Left ventricle myocardium inferior (tissue), 1 donor: ENCODE measurements at places on chromosomes 16 and 17.

DNA sequence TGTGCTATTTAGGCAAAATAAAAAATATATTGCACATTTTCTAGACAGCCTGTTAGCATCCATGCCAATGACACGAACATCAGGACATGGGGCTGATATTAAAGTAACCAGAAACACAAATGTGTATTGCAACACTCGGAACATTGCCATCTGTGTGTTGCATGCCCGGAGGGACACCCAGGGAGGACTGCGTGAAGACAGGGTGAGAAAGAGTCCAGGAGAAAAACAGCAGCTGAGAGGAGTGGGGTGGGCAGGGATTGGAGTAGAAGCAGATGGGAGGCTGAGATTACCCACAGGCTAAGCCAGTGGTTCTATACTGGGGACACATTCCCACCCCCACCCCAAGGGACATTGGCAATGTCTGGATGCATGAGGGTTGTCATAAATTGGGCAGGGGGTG lies 114.8 kb downstream of the GRIN2A start:
- DNase-seq: no peak

GRCh38 chr16:4140652-4141051 lies 24.4 kb upstream of the ADCY9 start:
- no peak for DNase-seq

DNA sequence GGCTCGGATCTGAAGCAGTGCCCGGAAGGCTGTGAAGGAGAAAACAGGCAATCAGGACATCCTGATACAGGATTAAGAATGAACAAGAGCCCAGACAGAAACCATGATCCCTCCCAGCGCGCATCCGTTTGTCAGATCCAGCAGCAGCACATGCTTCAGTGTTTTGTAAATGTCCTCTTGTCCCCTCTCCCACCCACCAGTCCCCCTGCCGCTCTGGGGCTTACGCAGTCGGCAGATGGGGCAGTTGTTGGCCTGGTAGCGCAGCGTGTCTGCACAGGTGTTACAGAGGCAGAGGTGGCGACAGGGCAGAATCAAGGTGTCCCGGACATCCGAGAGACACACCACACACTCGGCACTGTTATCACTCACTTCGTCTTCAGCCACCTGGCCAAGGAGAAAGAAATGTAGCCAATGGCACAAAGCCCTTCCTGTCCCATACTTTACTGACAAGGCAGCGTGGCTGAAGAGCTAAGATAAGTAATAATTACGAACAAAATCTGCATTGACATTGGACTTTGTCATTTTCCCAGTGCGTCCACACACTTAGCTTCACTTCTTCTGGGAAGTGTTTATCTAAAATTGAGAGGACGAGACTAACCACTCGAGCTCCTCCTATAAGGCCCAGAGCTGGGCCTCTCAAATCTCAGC lies 20.7 kb upstream of the FOXJ1 start:
- DNase-seq: no peak

DNA sequence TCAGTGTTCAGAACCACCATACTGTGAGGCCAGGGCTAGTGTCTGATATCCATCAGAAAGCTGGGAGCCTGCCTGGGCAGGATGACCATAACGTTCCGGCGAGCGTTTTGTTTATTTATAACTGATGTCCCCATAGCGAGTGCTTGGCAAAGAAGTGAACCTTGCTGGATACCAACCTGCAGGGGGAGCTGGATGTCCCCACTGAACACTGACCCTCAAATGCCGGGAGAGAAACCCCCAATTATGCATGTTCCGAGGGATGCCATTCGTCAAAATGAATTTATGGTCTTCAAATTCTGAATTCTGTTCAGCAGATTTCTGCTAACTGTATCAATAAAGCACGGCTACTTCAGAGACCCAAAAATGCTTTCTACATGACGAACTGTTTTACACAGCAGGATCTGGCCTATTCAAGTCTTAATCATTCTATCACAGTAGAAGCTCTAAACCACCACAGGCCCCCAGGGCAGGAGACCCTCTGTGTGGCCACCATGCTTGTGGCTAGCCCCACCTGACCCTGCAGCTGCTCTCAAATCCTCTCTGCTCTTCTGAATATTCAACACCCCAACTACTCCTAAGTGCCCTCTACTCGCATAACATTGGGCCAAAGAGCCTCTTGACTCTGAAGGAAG lies 15.2 kb downstream of the MED24 start:
- DNase-seq: peak; percentile 71

DNA sequence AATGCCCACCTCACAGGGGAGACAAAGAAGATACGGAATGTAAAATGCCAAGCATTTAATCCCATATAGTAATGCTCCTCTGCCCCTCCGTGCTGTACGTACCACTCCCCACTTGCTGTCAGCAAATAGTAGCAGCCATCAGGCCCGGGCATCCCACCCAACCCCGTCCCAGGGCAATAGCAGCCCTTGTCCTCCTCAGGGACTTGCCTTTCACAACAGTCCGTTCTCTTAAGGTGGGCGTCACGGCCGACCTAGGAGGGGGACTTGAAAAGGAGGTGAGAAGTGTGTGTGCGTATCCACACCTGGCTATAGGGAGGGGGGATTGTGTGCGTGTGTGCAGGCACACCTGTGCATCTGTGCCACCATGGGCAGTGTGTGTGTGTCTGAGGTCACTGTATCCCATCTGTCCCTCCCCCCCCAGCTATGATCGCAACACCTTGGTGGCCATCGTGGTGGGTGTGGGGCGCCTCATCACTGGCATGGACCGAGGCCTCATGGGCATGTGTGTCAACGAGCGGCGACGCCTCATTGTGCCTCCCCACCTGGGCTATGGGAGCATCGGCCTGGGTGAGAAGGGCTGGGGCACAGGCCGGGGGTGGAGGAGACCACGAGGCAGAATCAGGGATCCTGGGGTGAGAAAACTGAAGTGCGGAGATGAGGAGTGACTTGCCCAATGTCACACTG lies 4.0 kb downstream of the FKBP10 start:
- DNase-seq: no peak

GRCh38 chr17:58577696-58578095 lies 63.3 kb upstream of the MTMR4 start:
- DNase-seq: peak; percentile 21

DNA sequence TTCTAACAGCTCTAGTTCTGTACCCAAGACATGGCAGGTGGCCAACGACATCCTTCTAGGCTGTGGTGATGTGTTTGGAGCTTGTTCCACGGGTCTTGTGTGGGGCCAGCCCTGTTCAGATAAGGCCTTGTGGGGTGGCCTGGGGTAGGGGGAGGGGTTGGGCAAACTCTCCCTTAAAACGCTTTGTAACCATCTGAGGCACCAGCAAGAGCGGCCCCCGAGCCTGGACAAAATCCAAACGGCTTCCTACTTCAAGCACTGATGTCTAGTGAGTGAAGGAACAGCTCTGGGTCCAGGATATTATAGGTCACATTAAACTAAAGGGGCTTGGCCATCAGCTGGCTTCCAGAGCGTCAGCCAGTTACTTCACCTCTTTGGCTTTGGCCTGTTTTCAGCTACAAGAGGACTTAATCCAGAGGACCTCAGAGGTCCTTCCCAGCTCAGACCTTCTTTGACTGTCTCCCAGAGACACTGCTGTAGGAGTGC lies 11.9 kb downstream of the SERPINF1 start:
- no peak for DNase-seq

DNA sequence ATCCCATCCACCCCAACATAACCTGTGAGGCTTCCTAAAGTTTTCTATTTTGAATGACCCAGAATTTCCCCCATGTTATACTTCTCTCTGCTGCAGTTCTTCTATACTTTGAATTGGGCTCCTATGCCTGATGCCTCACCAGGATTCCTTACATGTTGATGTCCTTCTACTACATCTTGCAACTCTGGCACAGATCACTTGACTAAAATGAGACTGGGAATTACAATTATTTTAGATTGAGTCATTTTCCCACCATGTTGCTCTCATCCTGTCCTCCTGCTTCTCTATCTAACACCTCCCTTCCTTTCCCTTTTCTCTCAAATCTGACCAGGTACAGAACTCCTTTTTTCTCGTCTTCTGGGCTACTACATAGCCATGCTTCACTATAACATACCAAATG lies 314.0 kb upstream of the KCNJ16 start:
- no peak for DNase-seq

DNA sequence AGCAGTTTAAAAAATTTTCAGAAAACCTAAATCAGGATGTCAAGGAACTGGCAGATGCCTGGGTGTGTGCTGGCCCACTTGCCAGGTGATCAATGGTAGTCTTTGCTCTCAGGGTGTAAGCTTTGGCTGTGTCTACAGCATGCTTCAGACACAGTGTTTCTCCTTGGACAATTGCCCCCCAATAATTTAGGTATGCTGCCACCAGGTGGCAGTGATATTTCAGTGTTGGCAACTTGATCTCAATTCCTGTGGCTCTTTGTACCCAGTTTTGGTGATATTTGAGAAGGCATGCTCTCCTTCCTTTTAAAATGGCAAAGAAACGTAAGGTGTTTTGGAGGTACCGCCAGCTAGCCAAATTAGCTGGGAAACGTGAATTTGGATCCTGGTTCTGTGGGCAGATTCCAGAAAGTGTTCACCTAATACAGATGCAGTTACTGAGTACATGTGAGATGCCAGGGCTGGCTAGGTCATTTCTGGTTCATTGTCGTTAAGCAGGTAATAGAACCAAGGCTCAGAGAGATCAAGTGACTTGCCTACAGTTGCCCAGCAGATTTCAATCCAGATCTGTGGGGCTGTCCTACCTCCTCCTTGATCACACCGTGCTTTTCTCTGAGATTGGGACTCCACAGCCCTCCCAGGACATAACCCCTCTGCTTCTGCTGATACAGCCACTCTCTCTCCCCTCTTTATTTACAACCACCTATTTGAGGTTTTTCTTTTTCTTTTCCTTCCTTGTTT lies 155.6 kb upstream of the PLCG2 start:
- no peak for DNase-seq

DNA sequence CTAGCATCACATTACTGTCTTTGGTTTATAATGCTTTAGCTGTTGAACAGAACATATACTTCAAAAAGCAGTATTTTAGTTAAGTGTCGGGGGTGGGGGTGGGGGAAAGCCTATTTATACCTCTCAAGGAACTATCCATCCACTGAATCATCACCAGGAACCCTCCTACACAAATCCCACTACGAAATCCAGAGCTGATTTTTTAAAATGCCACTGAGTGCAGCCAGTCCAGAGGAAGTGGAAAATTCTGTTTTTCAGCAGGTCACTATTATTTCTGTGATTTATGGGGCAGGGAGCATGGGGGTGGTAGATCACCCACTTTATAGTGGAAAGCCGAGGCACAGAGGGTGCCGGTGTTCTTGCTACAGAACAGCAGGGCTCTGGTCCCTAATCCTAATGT lies 284.1 kb downstream of the SOX9 start:
- no peak for DNase-seq

GRCh38 chr17:7557147-7557764 lies 1.3 kb upstream of the TNFSF13 start:
- DNase-seq: no peak

DNA sequence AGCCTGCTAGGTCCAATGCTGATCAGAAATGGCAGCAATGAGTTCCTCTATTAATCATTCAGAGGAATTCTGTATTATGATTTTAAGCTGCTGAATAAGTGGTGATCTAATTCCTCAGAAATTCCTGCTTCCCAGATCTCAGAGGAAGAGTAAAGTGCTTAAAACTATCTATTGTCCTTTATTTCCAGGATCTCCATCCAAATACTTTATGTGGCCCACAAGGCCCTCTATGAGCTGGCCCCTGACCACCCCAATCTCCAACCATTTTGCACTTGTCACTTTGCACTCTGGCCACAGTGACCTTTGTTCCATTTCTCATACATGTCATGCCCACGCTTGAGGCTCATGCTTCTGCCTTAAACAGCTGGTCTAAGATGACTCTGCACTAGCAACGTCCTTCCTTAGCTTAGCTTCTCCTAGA lies 93.7 kb downstream of the CA10 start:
- no peak for DNase-seq

GRCh38 chr17:64723781-64724180 lies 61.7 kb upstream of the SMURF2 start:
- no peak for DNase-seq

- DNase-seq: no peak
Observed at GRCh38 chr17:41020336-41020735, 6.7 kb downstream of the KRTAP1-5 start.

DNA sequence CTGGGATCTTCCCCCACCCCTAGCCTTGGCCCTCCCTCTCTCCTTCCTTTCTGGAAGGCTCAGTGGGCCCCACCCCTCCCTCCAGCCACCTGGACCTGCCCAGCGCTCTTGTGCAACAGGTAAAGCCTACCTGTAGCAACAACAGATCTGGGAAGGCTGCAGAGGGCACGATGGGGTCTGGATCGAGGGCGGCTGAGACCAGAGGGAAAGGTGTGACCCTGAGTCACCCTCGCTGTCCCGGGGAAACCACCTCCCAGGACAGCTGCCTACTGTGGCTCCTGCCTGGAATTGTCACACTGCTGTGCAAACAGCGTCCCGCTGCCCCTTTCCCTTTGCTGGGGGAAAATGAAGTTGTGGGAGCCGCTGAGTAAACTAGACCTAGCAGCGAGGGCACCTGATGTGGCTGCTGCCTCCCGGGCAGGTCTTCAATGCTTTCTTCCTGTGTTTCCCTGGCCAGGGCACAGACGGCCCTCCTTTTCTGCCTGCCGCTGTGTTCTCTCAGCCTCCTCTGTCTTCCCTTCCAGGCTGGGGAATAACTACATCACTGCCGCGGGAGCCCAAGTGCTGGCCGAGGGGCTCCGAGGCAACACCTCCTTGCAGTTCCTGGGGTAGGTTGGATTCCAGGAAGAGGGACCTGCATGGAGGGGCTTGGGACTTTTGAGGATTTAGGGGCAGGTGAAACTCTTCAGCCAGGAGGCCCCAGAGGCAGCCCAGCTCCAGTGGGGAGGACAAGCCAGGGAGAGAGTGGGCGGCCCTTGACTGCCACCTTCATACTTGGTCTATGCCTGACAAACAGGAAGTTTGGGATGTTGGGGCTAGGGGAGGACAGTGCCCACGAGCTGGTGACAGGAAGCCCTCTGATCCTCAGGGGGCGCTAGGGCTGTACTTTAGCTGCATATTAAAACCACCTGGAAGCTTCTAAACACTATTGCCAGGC lies 22.2 kb upstream of the CYLD start:
- DNase-seq: no peak

DNA sequence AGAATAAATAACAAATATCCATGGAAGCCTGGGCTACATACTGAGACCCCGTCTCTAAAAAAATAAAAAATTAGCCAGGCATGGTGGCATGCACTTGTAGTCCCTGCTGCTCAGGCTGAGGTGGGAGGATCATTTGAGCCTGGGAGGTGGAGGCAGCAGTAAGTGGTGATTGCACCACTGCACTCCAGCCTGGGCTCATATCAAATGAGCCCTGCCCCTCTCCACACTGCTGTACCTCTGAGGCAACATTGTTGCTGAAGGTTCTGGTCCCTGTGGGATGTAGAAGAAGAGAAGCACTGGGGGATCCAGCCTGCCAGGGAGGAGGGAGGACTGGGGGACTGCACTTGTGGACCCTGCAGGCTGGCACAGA lies 11.4 kb upstream of the ARHGAP23 start:
- DNase-seq: no peak

- DNase-seq: no peak
Observed at GRCh38 chr17:2155573-2155972, 100.7 kb downstream of the HIC1 start.

GRCh38 chr17:80212962-80213642 lies 7.0 kb downstream of the SGSH start:
- no peak for DNase-seq

- no peak for DNase-seq
Observed at GRCh38 chr17:38430316-38430715, 2.1 kb downstream of the ARHGAP23 start.
